ENCODE measurements at places on chromosomes 5 and 9.

DNA sequence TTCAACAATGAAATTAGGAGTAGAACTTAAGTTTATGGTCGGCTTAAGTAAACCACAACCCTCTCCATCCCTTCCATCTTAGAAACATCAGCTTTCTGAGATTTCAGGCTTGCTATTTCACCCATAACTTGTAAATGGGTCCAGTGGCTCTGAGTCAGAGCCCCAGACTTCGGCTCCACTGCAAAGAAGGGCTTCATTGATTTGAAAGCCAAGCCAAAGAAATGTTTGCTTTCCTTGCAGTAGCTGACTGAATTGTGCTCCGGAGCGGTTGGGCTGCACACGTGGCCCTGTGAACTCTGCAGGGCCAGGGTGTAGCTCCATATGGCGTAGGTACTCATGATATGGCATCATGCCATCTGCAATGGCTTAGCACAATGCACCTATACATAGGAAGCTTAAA lies 57.0 kb downstream of the NREP start:
- DNase-seq = no peak

GRCh38 chr9:68979538-68980314 lies 34.2 kb downstream of the PRKACG start:
- DNase-seq = no peak

DNA sequence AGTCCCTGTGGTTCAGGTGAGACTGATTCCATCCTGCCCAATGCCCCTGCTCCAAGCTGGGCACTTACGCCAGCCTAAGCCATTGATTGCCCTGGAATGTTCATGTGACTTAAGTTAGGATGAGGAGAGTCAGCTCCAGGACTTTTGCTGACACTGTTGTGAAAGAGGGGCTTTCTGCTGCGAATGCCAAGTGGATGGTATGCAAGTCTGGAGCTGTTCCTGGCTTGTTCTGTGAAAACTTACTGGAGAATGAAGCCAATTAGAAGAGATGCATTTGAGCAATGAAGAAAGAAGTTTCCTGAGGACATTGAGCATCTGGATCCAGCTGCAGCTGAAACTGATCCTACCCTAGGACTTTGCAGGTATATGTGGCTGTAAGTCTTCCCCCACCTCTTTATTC lies 61.2 kb upstream of the ZFR start:
- no peak for DNase-seq

GRCh38 chr5:65722575-65723403 lies 784 bp downstream of the NLN start:
- DNase-seq = no peak
